ENCODE measurements at places on chromosomes 6 and 20.

GRCh38 chr6:30612213-30612612 is 4.8 kb downstream of the PPP1R10 start:
- peak; percentile 61 for DNase-seq

- DNase-seq: no peak
Observed at GRCh38 chr6:118984342-118984741, 49.4 kb upstream of the MCM9 start.

DNA sequence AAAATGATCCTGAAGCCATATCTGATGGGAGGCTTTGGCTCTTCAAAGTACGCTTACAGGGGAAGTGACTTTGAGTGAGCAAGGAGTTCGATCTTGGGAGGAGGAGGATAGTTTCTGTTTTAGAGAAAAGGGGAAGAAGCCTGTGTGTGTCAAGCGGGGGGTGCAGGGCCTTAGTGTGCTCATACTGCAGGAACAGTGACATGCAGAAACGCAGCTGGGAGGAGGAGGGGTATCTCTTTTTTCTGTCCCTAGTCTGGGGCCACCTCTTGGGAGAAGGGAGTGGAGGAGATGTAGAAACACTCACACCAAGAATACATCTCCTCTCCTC is 19.8 kb downstream of the SIRPD start:
- DNase-seq: no peak

DNA sequence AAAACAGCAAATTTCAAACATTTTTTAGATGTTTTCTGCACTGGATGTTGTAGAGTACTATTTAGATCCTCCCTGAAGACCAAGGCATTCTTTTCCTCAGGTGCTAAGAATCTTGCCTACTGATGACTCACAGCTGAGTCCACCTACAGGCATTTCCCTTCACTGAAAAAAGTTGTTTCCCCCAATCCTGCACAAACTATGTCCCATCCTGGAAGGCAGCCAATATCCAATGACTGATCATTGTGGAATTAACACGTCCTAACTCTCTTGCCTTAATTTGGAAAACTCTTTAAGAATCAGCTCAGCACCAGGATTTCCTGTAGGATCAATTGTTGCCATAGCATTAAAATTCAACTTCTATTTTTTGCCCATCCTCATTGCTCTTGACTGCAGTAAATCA is 268.4 kb upstream of the IRAK1BP1 start:
- DNase-seq: peak; percentile 47

DNA sequence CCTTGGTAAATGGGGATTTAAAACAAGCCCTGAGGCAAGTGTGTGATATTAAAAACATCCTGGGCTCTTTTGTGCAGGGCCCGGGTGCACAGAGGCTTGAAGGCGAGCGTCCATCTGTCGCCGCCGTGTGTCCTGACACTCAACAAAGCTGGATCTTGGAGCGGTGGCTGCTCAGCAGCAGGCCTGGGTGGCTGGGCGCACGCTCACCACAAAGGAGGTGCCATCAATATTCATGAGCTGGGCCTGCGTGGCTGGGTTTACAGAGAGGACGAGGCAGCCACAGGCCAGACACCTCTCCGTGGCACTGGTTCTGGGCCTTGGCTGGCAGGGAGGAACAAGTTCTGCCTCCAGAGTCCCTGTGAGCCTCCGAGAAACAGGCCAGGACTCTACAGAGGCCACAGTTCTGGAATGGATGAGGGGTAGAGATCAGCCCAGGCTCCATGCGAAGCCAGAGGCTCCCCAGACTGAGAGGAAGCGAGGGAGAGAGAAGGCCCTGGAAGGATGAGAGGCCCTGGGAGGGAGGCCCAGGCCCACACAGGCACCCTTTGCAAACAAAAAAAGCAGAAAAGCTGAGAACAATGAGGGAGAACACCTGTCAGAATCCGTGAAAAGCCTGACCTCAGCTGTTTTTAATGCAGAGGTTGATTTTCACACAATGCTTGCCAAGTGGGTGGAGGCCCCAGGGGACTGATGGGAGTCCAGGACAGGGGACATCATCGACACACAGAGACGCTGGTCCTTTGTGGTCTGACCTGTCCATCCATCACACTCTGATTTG is 21.9 kb downstream of the BHLHE23 start:
- DNase-seq: no peak

GRCh38 chr20:50583442-50584150 is 73.4 kb downstream of the PTPN1 start:
- DNase-seq: no peak

DNA sequence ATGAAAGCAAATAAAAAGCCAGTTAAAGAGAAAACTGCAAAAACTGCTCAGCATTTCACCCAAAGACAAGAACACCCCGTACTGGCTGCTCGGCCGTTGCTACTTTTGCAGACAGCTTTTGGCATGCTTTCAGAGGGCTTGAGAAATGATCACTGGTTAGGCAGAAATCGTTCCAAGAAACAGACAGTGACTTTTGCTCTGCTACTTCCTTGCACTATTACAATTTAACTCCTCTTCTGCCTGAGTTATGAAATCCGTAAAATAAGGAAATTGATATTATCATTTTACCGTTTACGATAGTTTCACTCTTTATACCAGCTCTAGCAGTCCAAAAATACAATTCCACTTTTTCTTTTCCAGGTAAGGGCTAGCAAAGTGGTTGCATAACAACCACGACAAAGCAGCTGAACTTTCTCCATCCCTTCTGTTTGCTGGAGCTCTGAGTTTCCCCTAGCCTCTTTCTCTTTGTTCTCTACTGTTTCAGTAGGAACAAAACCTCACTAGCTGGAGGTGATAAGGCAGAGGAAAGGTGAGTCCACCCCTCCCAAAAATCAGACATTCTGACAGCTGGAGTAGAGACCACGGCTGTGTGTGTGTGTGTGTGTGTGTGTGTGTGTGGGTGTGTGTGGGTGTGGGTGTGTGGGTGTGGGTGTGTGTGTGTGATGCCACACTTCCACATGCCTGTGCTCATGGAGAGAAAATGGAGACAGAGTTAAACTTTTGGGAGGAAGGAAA is 191.8 kb upstream of the RREB1 start:
- peak; percentile 57 for DNase-seq

- DNase-seq: no peak
Observed at GRCh38 chr6:137087902-137088301, 43.1 kb upstream of the IL20RA start.

DNA sequence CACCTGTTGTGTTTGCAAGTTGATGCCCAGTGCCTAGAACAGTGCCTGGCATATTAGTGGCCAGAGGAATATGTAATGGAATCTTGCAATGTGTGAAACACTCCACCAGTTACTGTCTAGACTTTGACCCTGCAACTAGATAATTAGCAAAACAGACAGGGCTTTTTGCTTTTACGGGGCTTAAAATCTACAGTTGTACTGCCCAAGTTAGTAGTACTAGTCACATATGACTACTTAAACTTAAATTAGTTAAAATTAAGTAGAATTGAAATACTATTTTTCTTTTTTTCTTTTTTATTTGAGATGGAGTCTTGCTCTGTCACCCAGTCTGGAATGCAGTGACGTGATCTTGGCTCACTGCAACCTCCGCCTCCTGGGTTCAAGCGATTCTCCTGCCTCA is 44.3 kb upstream of the PLCB4 start:
- DNase-seq: no peak

DNA sequence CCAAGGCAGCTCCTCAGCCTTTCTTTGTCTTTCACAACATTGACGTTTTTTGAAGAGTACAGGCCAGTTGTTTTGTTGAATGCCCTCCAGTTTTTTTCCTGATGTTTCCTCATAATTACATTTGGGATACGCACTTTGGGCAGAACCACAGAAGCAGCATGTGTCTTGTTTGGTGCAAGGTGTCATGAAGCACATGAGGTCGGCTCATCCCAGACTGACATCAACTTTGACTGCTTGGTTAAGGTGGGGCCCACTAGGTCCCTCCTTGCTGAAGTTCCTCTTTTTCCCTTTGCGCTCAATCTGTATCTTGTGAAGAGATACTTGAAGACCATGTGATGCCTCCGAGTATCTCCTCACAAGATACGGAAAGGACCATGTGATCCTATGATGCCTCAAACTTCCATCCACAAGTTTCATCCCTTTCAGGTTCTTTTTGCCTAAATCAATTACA is 10.5 kb downstream of the SNAI1 start:
- no peak for DNase-seq

GRCh38 chr20:49685809-49686208 is 27.9 kb downstream of the B4GALT5 start:
- DNase-seq: peak; percentile 28

GRCh38 chr20:57095426-57095825 is 171.0 kb downstream of the BMP7 start:
- DNase-seq: no peak

DNA sequence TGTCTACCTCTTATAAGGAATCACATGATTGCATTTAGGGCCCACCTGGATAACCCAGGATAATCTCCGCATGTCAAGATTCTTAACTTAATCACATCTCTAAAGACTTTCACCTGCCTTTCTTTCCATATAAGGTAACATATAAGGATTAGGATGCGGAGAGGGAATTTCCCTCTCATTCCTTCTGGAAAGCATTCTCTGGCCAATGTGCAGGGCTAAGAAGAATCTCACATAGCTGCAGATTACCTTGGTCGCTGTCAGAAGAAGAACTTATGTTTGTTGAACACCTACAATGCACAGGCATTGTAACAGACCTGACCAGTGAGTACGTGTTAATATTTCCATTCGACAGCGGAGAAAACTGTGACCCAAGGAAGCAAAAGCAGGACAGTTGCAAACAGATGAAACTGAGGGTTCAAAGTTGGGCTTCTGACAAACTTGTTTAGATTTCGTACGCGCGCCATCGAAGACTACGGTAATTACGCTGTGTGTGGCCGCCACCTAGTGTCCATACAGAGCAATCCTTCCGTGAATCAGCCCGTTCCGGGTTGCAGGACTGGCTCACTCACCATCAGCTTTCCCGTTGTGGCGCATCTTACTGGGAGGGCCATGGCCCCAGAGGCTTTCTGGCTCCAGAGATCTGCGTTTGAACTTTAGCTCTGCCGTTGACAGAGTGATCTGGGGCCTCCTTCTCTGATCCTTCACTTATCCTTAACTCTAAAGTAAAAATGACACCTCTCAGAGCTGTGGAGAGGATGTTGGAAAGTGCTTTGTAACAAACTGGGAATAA is 9.5 kb downstream of the C20orf202 start:
- DNase-seq: peak; percentile 79

GRCh38 chr6:22318404-22318803 is 21.6 kb upstream of the PRL start:
- DNase-seq: no peak

- DNase-seq: no peak
Observed at GRCh38 chr6:140779341-140779740, 1353.4 kb upstream of the GJE1 start.

DNA sequence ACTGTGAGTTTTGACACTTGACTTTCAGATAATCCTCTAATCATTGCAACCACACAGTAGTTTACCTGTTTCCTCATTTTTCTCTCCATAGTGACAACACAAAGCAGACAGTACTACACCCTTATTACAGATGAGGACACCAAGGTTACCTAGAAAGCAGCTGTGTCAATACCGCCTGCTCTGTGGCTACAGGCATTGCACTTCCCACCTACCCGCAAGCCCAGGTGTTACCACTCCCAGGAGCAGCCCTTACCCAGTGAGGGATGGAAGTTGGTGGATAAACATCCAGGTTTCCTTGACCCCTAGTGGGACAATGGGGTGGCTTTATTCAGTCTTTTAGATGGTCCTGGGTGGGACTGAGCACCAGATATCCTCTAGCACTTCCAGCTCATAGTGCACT is 503.6 kb downstream of the PTPRT start:
- no peak for DNase-seq

DNA sequence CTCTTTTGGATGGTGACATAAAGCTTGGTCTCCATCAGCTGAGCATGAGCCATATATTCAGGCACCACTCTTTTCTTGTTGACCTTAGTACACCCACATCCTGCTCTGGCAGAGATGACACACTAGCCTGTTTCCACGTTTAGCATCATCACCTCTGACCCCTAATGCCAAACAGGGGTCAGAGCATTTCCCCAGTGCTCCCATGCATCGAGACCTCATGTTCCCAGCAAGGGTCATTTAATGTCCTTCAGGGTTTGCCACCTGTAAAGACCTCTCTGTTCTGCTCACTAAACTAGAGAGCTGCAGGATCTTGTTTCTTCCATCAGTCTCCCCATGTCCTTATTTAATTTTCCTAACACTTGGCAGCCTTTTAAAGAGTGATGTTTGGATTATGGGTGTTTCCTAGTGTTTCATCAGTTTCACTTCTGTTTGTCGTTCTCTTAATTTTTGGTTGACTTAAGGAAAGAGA is 97.5 kb downstream of the AIG1 start:
- DNase-seq: no peak

GRCh38 chr6:113690281-113691259 is 166.6 kb upstream of the MARCKS start:
- peak; percentile 67 for DNase-seq

DNA sequence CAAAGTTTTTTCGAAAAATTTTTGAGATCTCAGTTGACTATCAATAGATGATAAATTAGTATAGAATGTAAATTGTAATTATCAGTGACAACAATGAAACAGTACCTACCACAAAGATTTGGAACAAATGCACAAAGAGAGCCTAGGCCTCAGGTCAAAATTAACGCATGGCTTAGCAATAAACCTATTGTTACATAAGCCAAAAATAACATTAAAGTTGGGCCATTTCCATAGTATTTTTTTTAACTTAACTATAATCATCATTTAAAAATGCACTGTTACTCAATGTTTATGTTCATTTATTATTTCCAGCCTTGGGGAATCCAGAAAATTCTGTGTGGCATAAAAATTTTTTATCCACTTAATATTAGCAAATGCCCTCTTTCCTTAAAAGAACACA is 117.0 kb downstream of the EPB41L2 start:
- no peak for DNase-seq

- no peak for DNase-seq
Observed at GRCh38 chr20:38181207-38181801, 16.2 kb upstream of the TGM2 start.

- DNase-seq: no peak
Observed at GRCh38 chr6:25363427-25363826, 84.3 kb downstream of the CARMIL1 start.

DNA sequence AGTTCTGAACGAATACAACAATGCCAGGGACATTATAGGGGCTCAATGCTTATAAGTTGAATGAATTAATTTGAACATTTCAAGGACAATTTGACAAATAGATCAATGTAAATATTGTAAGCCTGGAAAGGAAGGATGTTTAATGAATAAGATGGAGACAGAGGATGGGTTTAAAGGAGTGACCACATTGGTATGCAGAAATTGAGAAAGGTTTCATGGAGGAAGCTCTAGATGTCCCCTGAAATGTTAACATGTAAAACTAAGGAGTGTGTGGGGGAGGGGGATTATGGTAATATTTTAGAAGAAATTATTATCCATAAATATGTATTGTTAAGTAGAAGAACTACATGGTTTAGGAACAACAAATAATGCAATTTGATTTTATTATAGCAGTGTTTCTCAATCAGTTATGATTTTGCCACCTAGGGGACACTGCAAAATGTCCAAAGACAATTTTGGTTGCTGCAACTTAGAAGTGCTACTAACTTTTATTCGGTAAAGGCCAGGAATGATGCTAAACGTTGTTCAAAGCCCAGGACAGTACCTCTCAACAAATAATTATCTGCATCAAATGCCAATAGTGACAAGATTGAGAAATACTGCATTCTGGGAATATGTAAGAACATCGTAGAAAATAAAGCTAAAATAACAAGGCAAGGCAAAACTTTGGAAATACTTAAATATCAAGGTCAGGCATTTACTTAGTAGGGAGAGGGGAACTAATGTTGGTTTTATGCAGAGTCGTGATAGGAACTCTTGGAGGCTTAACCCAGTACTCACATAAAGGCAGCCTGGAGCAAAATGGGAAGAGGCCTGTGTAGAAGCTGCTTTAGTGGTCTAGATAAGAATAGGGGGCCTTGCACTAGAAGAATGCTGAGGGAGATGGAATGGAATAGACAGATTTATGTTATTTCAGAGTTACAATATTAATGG is 686.9 kb upstream of the CITED2 start:
- no peak for DNase-seq

GRCh38 chr6:119340796-119341487 is 8.6 kb downstream of the MAN1A1 start:
- DNase-seq: no peak
